NCI-H446 (cell line): ENCODE measurements at places on chromosomes 13 and 19.

DNA sequence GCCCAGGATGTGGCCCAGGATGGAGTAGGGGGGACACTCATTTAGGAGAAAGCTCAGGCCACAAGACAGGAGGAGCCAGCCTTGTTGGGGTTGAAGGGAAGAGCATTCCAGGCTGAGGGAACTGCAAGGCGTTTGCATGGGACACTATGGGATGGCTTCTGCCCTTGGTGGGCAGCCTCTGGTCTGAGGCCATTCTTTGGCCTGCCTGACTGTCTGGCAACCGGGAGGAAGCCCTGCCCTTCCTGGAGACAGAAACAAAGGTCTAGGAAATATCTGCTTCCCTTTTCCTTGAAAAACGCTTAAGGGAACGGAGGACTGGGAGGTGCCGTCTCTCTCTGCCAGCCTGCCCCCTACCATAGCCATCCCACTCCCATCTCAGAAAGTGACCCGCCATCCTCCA is 2.8 kb upstream of the ICAM1 start:
- DNase-seq, result no peak

DNA sequence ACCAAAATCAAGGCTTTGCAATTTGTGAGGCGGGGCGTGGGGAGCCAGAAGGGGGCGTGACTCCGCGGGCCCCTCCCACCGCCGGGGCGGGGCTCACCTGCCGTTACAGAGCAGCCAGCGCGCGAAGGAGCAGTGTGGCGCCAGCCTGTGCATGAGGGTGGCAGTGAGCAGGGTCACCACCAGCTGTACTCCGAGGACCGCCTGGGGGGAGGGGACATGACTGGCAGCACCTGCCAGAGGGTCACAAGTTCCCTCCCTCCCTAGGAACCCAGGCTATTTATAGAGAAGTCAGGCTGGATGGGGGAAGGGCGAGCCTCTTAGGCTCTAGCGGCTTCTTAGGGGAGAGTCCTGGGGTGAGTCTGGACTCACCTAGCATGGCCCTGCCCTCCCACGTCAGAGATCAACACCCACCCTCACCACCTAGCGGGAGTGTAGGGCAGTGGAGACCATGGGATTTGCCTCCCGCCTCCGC is 3.6 kb downstream of the TMEM161A start:
- no peak for DNase-seq

- DNase-seq, result no peak
Observed at GRCh38 chr13:42017264-42017663, 31.2 kb upstream of the DGKH start.

DNA sequence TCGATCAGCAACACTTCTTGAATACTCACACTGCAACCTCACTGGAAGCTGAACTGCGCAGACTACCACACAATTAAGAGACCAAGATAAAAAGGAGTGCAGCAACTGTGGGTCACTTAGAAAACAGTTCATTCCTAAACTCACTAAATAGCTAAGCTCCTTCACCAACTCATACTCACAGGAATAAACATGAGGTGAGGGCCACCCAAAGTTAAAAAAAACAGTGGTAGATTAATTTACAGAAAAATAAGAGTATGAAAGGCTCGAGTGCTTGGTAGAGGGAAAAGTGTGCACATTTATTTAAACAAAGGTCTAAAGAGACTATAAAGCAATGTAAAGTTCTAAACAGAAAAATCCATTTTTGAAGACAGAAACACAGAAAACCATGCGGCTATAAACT is 7.6 kb downstream of the ANKRD10 start:
- no peak for DNase-seq

DNA sequence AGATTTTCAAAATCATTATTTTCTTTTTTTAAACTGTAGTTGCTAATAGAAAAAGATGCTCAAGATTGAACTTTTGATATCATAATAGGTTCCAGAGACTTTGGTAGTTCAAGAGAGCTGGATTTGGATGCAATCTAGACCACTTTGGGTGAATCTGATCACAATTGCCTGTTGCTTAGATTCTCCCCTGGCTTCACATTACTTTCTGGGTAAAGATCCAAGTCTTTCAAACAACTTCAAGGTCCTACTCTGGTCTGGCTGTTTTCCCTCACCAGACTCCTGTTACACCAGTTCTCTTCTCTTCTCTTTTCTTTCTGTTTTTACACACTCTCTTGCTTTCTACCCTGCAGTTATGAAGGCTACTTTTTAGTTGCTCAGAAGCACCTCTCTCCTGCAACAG is 7.4 kb upstream of the SPRY2 start:
- no peak for DNase-seq
